ENCODE measurements at places on chromosomes 4 and X.

DNA sequence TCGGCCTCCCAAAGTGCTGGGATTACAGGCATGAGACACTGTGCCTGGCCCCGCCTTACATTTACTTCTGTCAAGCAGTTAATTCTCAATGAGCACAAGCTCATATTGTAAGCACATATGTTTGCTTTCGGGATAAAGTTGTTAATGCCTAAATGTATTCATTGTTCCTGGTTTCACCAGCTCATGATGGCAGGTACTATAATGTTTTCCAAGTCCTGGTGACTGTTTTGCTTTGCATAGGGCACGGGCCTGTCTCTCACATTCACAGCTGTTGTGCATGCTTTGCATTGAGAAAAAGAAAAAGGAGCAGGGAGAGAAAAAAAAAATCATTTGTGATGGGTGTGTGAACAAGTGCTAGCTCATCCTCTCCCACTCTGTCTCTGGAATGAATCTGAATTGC, 661.2 kb upstream of the TENM3 start:
- DNase-seq: no peak

DNA sequence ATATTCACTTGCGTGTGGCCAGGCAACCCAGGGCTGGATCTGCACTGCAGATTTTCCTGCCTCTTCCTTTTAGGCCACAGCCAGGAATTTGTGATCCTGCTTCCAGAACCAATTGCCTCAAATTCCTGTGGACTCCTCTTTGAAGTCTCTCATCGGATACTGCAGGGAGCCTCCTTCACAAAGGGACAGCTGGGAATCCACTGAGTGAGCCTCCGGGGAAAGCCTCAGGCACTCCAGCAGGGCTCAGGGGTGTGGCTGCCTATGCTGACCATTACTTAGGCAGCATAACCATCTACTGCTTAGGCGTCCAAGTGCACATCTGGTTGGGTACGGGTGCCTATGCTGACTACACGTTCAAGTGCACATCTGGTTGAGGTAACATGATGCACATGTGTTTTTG, 321.5 kb downstream of the NLGN4X start:
- DNase-seq: no peak

DNA sequence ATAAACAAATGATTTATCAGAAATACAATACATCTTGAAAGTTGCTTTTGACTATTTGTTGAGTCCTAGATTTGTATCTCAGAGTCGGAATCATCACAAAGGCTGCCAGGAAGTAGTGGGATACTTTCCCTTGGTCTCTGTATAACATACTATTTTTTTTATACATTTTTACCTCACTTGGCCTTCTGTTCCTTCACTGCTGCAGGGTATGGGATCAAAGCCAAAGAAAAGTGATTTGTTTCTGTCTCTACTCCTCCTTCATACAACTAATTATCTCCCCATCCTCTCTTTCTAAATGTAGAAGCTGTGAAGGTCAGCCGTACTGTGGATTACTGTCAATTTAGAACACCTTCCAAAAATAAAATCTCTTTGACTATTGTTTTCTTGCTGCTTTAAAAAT, 24.9 kb downstream of the PALLD start:
- DNase-seq: no peak

DNA sequence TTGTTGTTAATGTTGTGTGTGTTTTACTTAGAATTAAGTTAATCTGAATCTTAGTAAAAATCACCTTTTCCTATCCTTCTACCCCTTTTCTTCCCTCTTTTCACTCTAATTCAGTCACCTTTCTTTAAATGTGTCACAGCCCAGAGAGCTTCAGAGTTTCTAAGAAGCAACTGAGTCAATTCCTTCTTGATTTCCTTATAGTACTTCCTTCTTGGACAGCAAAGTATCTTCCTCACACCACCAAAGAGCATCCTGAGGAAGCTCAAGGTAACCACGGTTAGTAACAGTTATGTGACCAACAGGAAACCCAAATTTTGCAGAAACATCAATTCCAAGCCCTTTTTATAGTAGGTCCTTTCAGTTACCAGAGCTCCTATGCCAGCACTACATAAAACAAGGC, 243.2 kb upstream of the BMP3 start:
- DNase-seq: no peak

DNA sequence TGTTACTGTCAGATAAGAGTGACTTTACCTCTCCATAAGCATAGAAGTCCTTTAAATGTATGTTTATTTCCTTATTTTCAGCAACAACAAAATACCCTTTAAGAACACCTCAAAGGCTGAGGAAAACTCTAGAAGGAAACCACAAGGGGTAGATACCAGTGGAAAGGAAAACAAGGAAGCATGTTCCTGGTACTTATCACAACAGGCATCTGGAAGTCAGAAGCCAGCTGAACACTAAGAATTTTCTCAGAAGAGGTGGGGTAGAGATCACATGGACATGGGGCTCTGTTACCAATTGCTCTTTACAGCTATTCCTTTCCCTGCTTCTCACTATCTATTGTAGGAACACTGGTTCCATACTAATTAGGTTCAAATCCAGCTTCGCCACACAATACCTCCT, 51.5 kb upstream of the BEND2 start:
- DNase-seq: no peak

GRCh38 chr4:2930758-2931511, 32.3 kb downstream of the NOP14 start:
- DNase-seq: no peak

- no peak for DNase-seq
Measured at GRCh38 chrX:110748256-110748806, 47.3 kb downstream of the CHRDL1 start.

- DNase-seq: peak; percentile 95
Measured at GRCh38 chr4:123452616-123453015, 56.0 kb downstream of the SPRY1 start.

- DNase-seq: peak; percentile 79
Measured at GRCh38 chr4:165288639-165289422, 38.6 kb upstream of the MSMO1 start.

DNA sequence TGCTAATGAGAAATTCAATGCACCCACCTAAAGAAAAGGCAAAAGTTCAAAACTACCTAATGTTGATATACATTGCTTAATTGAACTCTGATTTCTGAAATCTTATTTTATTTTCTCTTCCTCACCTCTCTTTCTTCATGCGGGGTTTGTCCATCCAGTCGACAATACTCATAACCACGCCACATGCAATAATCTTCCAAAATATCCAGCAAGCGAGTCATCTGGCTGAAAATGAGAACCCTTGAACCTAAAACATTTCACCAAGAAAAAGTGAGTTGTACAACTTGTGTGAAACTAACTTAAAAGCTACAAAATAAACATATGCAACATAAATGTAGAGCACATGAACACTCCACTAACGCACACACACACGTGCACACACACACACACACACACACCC, 26.7 kb downstream of the SMARCA1 start:
- DNase-seq: peak; percentile 57

GRCh38 chr4:17494258-17495190, 17.4 kb downstream of the QDPR start:
- peak; percentile 96 for DNase-seq

GRCh38 chr4:34181311-34181841, 2062.9 kb downstream of the ARAP2 start:
- DNase-seq: peak; percentile 95

- DNase-seq: peak; percentile 59
Measured at GRCh38 chr4:37767546-37767945, 58.9 kb upstream of the PGM2 start.

DNA sequence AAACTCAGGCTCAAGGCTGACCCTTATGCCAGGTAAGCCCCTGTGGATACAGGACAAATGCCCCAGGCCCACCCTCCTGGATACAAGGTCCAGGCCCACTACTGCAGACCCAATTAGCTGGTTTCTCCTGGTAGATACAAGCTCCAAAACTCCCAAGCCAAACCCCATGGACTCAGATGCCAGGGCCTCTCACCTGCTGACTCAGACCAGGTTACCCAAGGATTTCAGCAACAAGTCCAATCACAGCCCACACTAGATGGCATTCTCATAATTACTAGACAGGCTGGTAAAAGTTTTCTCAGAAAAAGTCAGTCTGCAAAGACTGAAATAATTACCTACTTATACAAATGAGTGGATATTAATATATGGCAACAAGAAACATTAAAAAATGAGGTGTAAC, 87.0 kb downstream of the KLF8 start:
- DNase-seq: no peak
